Central memory CD4-positive, alpha-beta T cell (primary cell): ENCODE measurements at places on chromosomes 16 and 17.

- no peak for DNase-seq
Measured at GRCh38 chr16:3249451-3249850, 7.0 kb downstream of the MEFV start.

- no peak for DNase-seq
Measured at GRCh38 chr17:10276436-10276835, 78.0 kb upstream of the GAS7 start.

GRCh38 chr16:52851211-52851740, 201.4 kb downstream of the CHD9NB start:
- DNase-seq: no peak

DNA sequence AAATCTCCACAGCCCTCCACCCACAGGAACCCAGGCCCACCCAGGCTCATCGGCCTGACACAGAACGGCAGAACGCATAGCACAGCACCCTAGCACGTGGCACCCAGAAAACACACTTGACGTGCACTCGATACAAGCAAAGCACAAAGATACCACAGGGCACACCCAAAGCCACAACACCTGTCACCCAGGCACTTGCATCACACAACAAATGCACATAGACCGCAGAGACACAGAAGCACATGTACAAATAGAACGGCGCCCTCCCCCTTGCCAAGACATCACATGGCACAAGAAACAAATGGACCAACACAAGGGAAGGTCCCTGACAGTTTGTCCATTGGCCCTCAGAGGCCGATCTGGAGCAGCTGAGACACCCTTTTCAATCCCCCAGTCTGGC, 147.7 kb upstream of the WSCD1 start:
- DNase-seq: peak; percentile 9

- no peak for DNase-seq
Measured at GRCh38 chr16:23867566-23867965, 31.8 kb downstream of the PRKCB start.
